ENCODE measurements at places on chromosomes 7 and 10. TPM values are rescaled to one million over a fixed set of nuclear protein-coding genes. Genes with fewer than 3 reads are reported as not detected.

DNA sequence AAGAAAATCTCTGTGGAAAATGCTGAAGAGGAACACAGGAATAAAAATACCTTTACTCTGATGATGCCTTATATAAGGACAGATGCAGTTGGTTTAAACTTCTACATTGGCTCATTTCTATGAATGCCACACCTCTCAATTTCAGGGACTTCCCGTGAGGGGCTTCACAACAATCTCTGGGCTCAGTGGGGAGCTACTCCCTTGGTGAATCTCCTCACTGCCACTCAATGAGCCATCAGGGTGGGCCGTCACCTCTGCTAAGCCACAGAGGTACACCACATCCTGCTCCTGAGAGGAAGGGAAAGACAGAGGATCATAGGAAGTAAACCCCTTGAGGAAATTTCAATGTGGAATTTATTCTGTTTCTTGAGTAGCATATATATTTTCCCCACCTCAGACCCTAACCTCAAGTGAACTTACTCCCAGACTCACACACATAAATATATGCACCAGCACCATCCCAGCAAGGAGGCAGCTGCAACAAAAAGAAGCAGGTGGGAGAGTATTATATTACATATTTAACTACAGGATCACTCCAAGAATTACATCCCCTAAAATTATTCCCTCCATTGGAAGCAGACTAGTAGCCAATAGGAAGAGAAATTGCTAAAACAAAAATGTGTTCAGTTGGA lies 63.3 kb upstream of the PRSS1 start:
- no peak for DNase-seq

GPRIN2 gene
- total RNA-seq, result 5.7 TPM

PMPCB gene
- total RNA-seq, result 34.1 TPM

DNA sequence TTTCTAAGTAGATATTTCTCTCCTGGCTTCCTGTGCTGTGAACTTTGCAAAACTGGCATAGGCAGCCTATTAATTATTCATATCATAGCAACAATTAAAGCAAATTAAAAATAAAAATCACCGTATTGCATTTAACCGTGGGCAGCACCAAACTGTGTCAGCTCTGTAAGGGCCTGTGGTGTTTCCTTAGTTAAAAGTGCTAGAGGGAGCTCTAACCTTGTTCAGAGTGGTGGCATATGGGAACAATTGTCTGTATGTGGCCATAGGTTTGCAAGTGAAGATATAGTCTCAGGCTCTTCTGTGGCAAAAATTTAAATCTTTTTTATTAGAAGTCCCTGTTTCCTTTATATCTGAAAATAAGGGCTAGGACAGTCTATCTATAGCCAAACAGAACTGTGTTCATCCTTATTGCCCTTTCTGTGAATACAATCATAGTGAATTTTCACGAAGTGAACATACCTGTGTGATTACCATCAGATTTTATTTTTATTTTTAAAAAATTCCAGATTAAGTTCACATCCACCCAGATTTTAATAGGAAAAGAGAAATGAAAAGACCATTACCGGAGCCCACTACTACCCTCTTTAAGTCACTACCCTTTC lies 92.6 kb downstream of the POLL start:
- no peak for DNase-seq

- no peak for DNase-seq
Observed at GRCh38 chr10:287814-288213, 152.6 kb downstream of the ZMYND11 start.

DKK1 gene
- 170 TPM for total RNA-seq

GRCh38 chr7:50676079-50676478 lies 106.6 kb downstream of the GRB10 start:
- DNase-seq, result no peak

- no peak for DNase-seq
Observed at GRCh38 chr10:21090609-21091082, 193.5 kb upstream of the NEBL start.

DNA sequence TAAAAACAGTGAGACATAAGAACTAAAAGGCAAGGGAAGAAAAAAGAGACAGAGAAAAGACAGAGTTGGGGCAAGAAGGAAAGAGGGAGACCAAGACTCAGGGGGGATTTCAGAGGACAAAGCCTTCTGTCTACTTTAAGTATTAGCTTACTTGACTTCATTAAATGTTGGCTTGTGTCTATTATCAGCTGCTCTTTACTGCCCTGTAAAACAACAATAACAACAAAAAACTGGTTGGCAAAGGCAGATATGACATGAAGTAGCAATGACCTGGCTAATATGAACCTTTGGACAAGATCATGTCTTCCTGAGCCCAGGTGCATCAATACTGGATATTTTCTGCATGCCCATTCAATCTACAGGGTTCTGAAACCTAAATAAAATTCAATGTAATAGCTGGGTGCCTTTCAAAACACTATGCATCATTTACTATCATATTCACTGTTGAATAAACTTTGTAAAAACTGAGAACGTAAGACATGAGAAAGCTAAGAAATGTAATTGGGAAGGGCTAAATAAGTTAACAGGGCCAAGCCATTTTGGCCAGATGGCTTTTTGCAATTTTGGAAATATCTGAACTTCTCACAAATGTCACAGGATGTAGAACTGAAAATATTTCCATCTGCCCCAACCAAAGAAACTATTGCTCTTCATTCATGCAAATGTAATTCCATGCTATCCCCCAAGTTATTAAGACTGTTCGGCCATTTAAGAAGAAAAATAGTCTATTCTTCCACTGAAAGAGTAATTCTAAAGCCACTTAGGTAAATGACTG lies 49.4 kb downstream of the LRRN3 start:
- no peak for DNase-seq

OPN1SW gene
- total RNA-seq, result not detected

- no peak for DNase-seq
Observed at GRCh38 chr7:149878523-149878921, 4.8 kb downstream of the ATP6V0E2 start.

DNA sequence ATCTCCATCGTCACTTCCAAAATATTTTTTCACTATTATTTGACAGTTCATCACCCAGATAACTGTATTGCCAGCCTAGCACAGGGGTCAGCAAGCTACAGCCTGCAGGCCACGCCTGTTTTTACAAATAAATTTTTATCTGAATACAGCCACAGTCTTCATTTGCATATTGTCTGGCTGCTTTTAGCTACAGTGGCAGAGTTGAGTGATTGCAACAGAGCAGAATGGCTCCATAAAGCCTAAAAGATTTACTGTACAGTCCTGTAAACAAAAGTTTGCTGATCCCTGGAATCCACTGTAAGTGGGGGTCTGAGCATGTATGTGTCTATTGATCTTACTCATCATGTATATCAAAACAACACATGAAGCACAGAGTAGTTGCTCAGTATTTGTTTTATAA lies 45.9 kb upstream of the GNAI1 start:
- no peak for DNase-seq

DNA sequence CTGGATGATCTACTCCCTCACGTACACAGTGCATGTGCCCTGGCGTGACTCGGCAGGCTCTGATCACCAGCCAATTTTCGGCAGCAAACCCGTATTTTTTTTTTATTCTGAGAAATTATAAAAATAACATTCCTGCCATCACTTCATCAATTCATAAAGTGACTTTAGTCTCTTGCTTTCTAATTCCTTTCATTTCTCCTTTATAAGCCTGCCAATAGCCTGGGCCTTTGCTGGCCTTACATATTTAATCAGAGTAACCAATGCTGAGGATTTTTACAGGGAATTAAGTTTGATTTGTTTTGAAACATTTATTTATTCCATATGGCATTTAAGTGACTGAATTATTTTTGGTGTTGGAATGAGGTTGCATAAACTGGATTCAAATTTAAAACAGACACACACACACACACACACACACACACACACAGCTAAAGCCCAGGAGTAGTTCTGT lies 140.8 kb downstream of the ETV1 start:
- DNase-seq, result no peak

DNA sequence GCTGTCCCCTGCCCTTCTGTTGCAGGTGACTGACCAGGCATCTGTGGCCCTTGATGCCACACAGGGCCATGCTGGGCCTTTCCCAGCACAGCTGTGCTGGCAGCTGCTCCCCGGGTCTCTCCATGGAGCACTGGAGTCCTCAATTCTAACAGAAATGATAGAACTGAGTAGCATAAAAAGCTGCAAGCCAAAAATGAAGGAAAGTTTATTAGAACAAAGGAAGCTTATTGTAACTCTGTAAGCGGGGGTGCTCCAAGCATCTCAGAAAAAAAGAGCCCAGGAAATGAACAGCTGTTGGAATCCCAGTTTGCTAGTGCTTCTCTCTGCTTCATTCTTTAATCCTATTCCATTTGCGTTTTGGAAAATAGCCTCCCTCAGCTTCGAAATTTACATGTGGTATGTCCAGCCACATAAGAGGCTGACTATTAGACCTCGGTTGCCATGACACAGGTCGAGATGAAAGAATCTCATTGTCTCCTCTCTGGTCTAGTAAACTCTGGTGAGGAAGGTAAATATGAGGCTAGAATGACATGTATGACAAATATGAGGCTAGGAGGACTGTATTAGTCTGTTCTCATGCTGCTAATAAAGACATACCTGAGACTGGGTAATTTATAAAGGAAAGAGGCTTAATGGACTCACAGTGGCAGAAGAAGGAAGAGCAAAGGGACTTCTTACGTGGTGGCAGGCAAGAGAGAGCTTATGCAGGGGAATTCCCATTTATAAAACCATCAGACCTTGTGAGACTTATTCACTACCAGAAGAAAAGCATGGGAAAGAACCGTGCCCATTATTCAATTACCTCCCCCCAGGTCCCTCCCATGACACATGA lies 23.7 kb downstream of the EPDR1 start:
- DNase-seq, result no peak

- no peak for DNase-seq
Observed at GRCh38 chr10:113894581-113894980, 40.1 kb downstream of the NHLRC2 start.

DNA sequence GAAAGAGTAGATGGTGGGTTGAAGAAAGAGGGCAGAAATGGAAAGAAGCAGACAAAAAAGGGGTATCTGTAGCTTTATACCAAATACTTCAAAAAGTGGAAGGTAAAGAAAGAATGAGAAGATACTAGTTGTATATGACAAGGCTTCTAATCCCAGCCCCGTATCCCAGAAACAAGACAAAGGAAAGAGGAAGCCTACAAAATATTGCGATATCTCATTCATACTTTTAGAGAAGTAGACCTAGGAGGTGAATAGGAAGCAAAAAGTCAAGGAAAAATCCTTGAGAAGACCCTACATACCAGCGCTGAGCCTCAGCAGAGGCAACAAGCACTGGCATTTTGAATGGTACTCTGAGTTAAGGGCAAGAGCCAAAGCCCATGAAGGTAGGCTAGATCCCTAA lies 26.6 kb downstream of the PHTF2 start:
- DNase-seq, result no peak

GRCh38 chr10:30834651-30835050 lies 197.0 kb downstream of the ZNF438 start:
- DNase-seq, result no peak

CLCN1 gene
- not detected for total RNA-seq

DNA sequence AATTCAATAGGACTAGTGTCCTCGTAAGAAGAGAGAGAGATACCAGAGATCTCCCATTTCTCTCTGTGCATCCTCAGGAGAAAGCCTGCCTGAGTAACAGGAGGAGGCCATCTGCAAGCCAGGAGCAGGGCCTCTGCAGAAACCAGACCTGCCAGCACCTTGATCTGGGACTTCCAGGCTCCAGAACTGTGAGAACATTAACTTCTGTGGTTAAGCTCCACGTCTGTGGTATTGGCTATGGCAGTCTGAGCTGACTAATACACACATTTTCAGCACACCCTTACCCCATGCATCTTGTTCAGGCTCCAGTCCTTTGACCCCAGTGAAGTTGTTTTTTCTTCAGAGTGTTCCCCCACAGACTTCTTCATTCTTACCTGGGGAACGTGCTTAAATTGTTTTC lies 3.1 kb upstream of the CRTAC1 start:
- DNase-seq, result no peak

OR9A2 gene
- not detected for total RNA-seq

DNA sequence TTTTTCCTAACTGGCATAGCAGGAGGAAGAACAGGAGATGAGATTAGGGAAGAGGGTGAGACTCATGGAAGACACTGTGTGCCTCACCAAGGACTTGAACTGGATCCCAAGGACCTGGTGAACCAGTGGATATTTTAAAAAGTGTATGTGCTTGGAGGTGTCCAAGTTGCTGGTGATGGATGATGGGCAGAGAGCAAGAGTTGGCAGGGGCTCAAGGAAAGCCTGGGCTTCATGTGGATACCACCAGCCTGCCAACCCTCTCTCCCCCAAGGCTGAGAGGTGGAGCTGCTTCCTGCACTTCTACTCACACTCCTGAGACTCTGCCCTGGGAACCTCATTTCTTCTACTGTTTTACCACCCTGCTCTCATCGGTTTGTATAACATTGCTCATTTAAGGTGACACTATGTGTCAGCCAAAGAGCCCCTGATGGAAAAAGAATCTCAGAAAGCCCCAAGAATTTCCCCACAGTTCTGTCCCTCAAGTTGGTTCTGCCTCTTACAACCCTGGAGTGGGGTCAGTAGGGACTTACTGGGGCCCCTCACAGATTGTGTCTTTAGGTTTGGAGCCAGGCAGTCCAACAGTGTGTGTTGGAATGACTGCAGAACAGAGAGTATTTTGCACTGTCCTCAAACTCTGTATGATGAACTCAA lies 56.2 kb upstream of the PDCD4 start:
- no peak for DNase-seq

C7orf57 gene
- total RNA-seq, result not detected

DNA sequence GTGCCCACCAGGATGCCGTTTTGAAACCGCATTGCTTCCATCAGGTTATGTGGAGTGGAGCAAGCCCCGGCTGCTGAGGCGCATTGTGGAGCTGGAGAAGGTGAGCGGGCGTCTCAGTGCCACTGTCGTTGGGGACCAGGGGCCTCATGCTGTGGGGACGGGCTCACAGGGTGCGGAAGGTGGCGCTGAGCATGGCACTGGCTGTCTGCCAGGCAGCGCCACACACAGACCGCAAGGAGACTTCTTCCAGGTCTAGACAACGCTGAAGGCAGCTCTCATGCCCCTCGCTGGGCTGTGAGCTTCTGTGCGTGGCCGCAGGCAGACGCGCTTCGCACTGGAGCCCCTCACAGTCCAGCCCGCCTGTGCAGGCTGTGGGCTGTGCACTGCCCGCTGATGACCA lies 29.0 kb downstream of the IQCE start:
- no peak for DNase-seq

DNA sequence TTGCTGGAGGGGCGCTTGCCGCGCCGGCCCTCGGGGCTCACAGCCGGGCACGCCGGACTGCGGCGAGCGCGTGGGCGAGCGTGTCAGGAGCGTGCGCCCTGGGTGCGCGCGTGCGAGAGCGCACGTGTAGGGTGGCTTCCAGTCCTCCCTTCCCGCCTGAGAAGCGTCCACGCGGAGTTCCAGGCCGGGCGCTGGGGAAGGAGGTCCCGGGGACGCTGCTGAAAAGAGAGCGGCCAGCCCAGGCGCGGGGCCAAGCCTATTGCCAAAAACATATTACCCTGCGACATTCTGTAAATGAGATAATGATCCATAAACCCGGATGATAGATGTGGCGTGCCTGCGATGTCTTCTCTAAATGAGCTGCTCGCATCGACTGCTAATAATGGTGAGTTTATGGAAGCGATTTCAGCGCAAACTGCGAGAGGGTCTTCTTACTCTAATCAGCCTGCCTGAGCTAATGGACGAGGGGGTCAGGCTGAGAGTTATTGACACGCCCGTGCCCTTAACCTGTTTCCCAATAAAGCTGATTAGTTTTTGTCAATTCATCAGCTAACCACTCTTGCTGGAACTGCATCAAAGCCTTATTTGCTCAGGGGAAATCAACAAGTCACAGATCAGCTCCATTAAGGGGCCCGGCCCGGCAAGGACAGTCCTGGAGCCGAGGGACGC lies 8.0 kb upstream of the MNX1 start:
- no peak for DNase-seq

RAPGEF5 gene
- 0.53 TPM for total RNA-seq

IFIT1B gene
- total RNA-seq, result not detected

All from chondrocyte (in vitro differentiated cells).